ENCODE measurements at places on chromosomes 4 and X.

GRCh38 chr4:79528241-79528706 lies 120.2 kb upstream of the GK2 start:
- DNase-seq: no peak

GRCh38 chr4:146317783-146318182 lies 103.4 kb downstream of the REELD1 start:
- DNase-seq: no peak

DNA sequence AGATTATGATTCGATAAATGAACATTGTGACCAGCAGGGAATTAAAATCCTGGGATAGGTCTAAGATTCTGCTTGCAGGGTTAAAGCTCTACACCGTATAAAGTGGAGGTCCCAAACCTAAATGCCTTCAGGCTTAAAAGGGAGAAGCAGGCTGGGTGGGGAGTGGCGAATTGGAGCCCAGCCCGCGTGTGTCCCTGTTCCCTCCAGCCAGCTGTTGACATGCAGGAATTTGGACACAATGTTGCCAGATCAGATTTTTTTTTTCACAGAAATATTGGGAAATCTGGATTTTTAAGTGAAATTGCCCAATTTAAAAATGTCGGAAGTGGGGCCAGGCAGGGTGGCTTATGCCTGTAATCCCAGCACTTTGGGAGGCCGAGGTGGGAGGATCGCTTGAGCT lies 60.5 kb downstream of the ELF4 start:
- DNase-seq: no peak

- DNase-seq: no peak
Observed at GRCh38 chrX:97672138-97672537, 788.4 kb downstream of the RPA4 start.

GRCh38 chr4:26051240-26051639 lies 137.2 kb downstream of the SMIM20 start:
- no peak for DNase-seq

DNA sequence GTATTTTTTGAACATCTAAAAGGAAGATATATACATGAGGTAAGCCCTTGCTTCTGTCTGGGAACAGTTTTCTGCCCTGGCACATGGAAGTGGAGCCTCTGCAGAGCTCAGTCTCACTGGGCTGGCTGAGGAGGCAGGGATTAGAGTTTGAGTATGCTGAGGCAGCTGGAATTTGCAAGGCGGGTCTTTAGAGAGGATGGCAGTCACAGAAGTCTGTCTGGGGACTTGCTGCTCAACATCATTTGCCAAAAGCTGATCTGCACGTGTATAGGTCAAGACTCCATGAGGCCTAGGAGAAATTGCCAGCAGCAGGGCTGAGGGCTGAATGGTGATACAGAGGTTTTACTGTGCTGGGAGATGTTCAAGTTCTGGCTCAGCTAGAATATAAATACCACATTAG lies 163.6 kb upstream of the ANK2 start:
- no peak for DNase-seq

GRCh38 chr4:180665994-180666824 lies 1577.0 kb upstream of the TENM3 start:
- peak; percentile 42 for DNase-seq

- DNase-seq: no peak
Observed at GRCh38 chr4:9916346-9916745, 105.0 kb downstream of the SLC2A9 start.

All from lung microvascular endothelial cell (primary cell).